MG63 (cell line): ENCODE measurements at places on chromosomes 7 and 10. TPM values are rescaled to one million over a fixed set of nuclear protein-coding genes. Genes with fewer than 3 reads are reported as not detected.

DNA sequence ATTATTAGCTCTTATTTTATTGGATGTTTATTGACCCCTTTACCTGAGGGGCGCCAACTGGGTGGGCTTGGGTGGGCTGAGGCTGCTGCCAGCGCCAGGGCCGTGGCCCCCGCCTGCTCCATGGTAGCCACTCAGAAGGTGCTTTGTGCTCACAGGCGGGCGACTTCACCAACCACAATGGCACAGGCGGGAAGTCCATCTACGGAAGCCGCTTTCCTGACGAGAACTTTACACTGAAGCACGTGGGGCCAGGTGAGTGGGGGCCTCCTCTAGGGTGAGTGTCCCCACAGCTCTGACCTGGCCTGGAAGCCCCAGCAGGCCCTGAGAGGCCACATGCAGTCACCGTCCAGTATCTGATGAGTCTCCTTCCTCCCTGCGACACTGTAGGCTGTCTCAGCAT is 4.1 kb downstream of the PPIF start:
- DNase-seq, result no peak

- no peak for DNase-seq
Observed at GRCh38 chr10:95388109-95388471, 97.3 kb upstream of the PDLIM1 start.

Gene SDK1
- 1.1 TPM in 1 of 2 replicates, not detected in the other for total RNA-seq

Gene MNX1
- total RNA-seq, result 0.32 TPM in 1 of 2 replicates, not detected in the other

GRCh38 chr7:132666071-132666773 is 90.0 kb upstream of the PLXNA4 start:
- no peak for DNase-seq

GRCh38 chr7:151291206-151291605 is 42.7 kb upstream of the SMARCD3 start:
- no peak for DNase-seq

Gene CTAGE8
- 0.57 TPM in 1 of 2 replicates, not detected in the other for total RNA-seq

- no peak for DNase-seq
Observed at GRCh38 chr10:97582169-97582568, 2.0 kb upstream of the HOGA1 start.

Gene NT5C3A
- 27.8 and 34.2 TPM in 2 replicates for total RNA-seq

GRCh38 chr10:23481363-23481961 is 42.6 kb downstream of the OTUD1 start:
- DNase-seq, result no peak

DNA sequence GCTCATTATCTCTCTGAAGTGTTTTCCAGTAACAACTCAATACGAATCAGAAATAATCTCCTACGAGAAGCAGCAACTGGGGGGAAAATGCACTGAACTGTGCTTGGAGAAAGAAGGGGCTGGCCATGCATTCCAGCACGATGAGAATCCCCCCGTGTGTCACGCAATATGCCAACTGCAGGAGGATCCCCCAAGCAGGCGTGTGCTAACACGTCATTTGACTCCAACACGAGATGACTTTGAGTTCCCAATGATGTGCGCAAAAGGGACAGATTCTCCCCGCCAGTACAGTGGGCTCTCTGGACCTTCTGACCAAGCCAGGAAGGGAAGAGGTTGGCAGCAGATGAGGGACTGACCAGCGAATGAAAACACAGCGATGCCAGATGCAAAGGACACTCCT is 105.5 kb downstream of the KCNMA1 start:
- DNase-seq, result peak; percentile 91

- no peak for DNase-seq
Observed at GRCh38 chr10:103856797-103857170, 1.4 kb upstream of the SH3PXD2A start.

GRCh38 chr10:110430340-110431273 is 67.1 kb upstream of the DUSP5 start:
- DNase-seq, result no peak

- no peak for DNase-seq
Observed at GRCh38 chr7:37074370-37074769, 350.1 kb upstream of the AOAH start.

Gene ITGB1
- total RNA-seq, result 715 and 2,345 TPM in 2 replicates

GRCh38 chr10:10500937-10501336 is 516.7 kb upstream of the CELF2 start:
- no peak for DNase-seq

Gene R3HCC1L
- 6.3 and 7.1 TPM in 2 replicates for total RNA-seq

Gene TSC22D4
- total RNA-seq, result 5.7 and 27.7 TPM in 2 replicates

- no peak for DNase-seq
Observed at GRCh38 chr10:32234471-32234870, 112.5 kb downstream of the EPC1 start.

DNA sequence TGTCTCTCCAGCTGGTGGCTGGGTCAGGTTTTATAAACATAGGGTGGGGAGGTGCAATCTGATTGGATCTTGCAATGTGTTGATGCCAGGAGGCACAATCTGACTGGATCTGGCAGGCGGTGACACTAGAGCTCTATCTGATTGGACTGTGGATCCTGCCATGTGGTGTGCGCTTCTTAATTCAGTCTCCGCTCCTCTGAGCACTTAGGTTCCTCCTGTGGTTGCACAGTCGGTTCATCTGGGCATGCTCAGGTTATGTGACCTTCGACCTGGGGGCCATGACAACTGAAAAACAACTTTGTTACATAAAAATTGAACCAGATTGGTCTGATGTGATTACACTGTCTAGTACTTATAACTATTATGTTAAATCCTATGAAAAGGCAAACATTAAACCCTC is 127.1 kb upstream of the SVIL start:
- DNase-seq, result no peak

DNA sequence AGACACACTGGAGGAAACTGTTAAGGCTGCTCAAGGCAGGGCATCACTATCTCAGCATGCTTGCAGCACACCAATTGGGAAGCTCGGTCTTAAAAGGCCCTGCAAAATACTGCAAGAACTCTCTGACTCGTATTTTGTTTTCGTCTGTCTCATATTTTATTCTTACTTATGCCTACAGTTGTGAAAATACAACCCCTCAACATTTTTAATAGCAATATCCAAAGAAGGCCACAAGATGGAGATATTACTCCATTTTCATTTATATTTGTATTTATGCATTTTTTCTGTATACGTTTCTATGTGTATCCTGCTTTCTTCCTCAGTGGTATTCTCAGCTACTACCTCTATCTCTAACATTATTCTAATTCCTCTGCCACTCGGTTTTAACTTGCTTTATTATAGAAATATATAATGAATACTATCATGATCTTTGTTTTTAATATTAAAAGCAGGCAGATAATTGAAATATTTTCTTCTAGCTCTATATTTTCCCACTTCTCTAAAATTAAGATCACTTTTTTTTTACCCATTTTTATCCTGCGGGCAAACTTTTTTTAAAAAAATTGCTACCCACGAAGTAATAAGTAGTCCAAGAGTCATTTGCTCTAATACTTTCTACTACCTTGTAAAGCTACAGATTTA is 10.0 kb downstream of the DNAJC1 start:
- DNase-seq, result no peak

Gene ELFN1
- total RNA-seq, result 0.05 and 0.56 TPM in 2 replicates

- DNase-seq, result peak; percentile 93
Observed at GRCh38 chr10:103888113-103888841, 29.7 kb downstream of the STN1 start.

- DNase-seq, result no peak
Observed at GRCh38 chr10:132955479-132955878, 13.1 kb upstream of the CFAP46 start.

DNA sequence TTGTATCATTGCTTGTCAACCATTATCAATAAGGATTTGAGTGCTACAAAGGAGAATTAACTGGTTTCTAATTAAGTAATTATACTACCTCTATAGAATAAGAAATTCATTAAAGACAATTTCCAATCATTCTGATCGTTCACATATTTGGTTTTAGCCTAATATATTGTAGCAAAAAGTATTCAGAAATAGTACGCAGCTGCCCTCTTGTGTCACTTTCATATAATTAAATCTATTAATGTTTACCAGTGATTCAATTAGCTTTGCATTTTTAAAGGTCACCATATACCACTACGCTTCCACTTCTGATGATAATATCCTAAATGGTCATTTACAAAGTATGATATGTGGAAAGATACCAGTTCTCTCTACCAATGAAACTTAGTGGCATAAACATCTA is 128.3 kb downstream of the NEBL start:
- no peak for DNase-seq

DNA sequence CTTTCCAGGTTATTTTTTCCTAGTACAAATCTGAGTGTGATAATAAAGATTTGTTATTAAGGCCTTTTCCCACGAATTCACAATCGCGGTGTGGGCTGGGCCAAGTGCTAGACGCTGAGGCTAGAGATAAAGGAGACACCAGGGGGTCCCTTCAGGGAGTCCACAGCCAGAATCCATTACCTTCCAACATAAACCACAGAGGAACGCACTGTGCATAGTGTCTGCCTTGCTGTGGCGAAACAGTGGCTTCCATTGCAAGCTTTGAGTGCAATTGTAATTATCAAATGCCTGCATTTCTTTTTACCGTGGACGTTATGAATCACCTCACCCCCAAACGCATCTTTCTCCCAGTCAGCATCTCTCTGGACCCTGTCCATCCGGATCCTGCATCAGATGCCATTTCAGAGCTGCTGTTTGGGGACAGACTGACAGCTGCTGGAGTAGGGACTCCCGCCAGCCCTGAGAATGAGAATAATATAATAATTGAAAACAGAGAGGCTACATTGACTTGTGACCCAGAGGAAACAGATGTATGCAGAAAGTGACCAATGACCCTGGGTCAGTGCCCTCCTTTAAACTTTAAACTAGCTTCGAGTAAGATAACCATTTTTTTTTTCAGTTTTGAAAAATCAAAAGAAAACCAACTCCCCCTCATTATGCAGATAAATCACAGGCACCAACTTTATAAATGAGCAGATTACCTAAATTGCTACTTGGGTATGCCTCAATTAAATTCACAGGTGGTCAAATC is 456.2 kb upstream of the NRP1 start:
- no peak for DNase-seq

Gene HOXA10
- total RNA-seq, result 18.0 and 26.7 TPM in 2 replicates

Gene ARMC3
- not detected in 2 replicates for total RNA-seq

DNA sequence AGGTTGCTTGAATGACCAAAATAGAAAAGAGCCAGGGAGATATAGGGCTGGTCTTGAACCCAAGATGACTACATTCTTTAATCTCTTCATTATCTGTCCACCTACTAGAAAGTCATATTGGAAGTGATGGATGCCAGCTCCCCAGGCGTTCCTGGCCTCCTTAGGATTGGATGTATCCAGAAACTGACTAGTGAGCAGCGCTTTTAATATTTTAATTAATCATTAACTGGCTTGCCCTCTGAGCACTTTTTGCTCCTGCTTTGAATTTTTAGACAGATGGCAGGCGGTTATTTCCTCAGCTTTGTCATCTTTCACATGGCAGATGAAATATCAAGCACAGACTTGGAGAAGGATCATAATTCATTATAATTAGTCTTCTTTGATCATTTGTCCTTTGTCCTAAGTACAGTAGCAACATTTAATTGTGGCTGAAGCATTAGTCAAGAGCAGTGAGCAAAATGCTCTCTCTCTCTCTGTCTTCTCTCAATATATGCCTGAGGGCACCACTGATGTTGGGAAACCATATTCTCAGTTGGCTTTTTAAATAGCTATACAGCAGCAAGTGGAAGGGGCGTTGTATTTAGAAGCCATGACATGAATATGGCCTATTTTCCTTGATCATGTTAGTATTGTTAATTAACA is 588.0 kb downstream of the NRG3 start:
- no peak for DNase-seq

DNA sequence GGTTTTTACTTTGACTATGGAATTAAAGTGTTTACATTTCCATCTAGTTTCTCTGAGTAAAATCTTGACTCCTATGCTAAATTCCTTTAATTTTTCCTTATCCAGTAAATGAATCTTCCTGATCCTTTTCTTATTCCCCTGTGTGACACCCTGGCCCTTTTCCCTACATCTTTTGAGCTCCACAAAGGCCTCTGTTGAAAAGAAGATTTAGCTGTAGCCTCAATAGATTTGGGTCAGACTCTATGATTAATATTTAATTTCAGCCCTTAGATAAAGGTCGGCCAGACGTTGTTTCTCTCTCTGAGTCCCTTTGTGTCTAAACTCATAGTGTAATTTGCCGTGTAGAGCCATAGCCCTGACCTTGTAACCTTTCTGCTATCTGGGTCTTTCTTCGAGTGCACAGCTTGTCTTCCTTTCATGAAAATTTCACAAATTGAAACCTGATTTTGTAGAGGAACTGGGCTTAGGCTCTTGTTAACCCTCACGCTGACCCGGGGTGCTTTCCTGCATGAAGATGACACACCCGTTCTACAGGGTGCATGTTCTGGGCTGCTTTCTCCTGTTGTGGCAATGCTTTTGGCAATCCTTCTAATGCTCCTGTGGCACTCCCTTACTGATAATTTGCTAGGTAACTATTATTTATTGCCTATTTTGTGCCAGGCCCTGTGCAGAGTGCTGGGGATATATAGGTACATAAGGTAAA is 21.2 kb downstream of the LSMEM1 start:
- no peak for DNase-seq

DNA sequence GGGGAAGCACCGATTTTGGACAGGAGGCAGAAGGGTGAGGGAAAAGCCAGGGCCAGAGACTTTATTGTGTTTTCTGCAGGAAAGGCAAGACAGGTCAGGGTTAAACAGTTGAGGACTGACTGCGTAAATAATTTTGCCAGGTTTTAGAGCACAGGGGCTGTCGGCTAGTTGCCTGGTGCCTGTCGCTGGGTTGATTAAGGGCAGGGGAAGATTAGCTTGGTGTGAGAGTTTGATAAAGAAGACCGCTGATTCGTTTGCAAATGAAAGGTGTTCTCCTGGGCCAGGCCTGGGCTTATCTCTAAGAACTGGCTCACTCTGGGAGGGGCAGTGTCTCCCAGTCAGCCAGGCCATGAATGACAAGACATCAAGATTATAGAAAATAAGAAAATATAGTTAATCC is 75.6 kb downstream of the SLC37A3 start:
- DNase-seq, result no peak

DNA sequence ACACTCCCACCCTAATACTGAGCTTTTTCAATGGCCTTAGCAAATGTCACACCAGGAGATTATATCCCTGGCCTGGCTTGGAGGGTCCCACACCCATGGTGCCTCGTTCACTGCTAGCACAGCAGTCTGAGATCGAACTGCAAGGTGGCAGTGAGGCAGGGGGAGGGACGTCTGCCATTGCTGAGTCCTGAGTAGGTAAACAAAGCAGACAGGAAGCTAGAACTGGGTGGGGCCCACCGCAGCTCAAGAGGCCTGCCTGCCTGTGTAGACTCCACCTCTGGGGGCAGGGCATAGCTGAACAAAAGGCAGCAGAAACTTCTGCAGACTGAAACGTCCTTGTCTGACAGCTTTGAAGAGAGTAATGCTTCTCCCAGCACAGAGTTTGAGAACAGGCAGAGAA is 338.9 kb upstream of the MBL2 start:
- DNase-seq, result no peak

Gene OR2A12
- not detected in 2 replicates for total RNA-seq

DNA sequence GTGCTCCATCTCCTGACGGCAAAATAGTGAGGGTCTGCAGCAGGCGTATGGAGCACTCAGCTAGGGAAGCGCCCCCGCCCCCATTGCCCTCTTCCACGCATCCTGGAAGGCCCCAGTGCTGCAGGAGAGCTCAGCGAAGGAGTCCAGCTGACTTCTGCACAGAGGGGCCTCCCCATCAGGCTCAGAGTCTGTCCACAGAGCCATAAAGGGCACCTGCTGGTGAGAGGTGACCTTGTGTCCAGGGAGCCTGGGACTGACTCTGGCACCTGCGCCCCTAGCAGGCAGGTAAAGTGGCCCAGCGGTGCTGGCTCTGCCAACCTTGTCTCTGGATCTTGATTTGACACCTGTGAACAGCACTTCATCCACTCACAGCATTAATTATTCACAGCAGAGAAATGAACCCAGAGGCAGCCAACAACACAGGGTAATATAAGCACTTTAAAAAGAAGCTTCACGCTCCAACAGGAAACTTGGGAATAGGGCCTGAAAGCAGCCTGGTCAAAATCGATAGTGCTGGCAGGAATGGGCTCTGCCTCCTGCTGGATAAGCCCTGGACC is 59.6 kb downstream of the VOPP1 start:
- DNase-seq, result no peak
